ENCODE measurements at places on chromosomes 4 and X.

- DNase-seq: no peak
Measured at GRCh38 chr4:101253121-101253520, 94.2 kb downstream of the PPP3CA start.

- DNase-seq: no peak
Measured at GRCh38 chr4:178577933-178578332, 1135.7 kb upstream of the AGA start.

DNA sequence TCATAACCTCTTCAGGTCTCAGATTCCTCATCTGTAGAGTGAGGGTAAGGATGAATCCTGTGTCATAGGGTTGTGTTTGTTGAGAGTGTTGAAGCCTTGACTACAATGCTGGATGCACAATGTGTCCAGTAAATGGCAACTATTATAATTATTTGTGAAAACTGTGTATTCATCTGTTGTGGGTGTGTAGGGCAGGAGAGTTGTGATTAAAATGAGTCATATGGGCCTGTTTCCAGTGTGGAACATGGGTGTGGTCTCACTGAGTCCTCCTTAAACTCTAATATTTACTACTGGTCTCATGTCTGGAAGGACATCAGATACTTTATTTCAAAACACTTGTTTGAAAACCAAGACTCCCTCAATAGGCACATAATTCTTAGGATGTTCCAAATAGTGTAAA is 208.5 kb upstream of the CASK start:
- DNase-seq: no peak

DNA sequence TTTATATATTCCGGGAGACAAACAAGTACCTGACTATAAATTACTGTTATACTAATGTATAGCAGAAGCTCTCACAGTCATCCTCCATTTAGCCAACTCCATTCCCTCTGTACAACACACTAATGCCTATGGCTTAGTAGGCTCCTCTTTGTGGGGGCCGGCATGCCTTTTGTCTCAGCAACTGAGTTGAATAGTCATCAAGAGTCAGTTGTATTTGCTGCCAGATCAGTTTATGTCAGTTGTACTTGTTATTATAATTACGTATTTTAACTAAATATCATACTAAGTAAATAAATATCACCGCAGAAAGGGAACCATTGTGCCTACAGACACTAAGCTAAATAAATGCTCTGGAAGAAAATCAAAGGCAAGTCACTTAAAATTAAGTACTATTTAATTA is 9.9 kb downstream of the PRMT9 start:
- no peak for DNase-seq

GRCh38 chr4:129926936-129927335 is 831.0 kb downstream of the C4orf33 start:
- peak; percentile 13 for DNase-seq

DNA sequence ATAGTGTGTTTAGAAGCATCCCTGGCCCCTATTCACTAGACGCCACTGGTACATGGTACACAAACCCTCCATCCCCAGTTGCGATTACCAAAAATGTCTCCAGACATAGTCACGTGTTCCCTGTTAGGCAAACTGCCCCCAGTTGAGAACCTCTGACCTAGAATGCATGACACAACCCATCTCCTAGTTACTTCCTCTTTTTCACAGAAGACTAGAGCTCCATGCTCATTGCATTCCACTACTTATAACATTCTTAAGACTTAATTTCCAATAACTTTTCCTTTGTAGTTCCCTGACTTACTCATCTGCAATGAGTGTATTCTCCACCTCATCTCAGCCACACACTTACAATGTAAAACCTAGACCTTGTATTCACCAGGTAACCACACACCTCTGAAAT is 68.6 kb downstream of the PRSS12 start:
- no peak for DNase-seq

- DNase-seq: no peak
Measured at GRCh38 chr4:1975391-1975801, 33.4 kb downstream of the NELFA start.

DNA sequence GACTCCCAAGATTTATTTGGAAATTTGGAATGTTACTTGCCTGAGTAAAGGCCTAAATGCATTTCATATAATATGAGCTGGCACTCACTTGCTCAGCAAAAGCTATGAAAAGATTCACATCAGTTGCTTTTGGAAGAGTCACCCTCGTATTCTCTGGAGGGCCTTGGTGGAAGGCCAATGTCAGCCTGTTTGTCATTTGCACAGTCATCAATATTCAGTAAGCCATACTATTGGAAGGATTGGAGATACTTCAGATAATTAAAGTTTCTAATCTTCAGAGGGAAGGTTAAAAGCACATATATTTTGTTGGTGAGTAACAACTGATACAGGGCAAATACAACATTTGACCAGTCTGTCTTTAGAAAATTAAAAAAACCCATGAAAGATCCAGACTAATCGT is 36.6 kb downstream of the VCX3A start:
- no peak for DNase-seq

- DNase-seq: no peak
Measured at GRCh38 chrX:17944833-17945497, 83.9 kb upstream of the RAI2 start.

GRCh38 chr4:139176302-139177048 is 543 bp downstream of the ELF2 start:
- peak; percentile 93 for DNase-seq

- DNase-seq: peak; percentile 86
Measured at GRCh38 chr4:147801820-147802219, 69.9 kb downstream of the ARHGAP10 start.

GRCh38 chrX:43592597-43592996 is 63.5 kb upstream of the MAOA start:
- DNase-seq: no peak

- no peak for DNase-seq
Measured at GRCh38 chr4:44869985-44870384, 143.6 kb upstream of the GNPDA2 start.

DNA sequence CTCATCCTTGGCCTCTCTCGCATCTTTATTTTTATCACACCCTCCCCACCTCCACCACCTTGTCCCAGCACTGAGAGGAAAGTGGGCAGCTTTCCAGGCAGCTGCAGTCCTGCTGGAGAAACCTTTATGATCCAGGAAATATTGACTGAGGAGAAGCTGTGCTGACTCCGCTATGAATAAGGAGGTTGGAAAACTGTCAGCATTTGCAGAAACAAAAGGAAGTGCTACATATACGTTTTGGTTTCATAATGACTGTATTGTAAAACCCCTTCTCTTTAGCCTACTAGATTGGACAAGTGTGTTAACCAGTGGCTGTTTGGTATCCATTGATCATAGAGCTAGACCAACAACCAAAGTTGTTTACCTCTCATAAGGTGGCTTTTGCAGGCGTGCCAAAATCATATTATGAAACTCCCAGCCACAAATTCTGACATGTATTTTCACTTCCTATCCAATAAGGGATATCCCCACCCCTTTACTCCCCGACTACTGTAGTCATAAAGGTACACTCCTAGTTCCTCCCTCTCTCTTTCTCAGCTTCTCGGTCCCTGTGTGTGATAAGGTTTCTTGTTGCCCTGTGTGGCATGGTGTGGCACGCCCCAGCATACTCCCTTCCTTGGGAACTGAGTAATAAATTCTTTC is 88.4 kb downstream of the GPR143 start:
- DNase-seq: no peak

- DNase-seq: peak; percentile 76
Measured at GRCh38 chr4:159048166-159048886, 54.6 kb upstream of the RAPGEF2 start.

DNA sequence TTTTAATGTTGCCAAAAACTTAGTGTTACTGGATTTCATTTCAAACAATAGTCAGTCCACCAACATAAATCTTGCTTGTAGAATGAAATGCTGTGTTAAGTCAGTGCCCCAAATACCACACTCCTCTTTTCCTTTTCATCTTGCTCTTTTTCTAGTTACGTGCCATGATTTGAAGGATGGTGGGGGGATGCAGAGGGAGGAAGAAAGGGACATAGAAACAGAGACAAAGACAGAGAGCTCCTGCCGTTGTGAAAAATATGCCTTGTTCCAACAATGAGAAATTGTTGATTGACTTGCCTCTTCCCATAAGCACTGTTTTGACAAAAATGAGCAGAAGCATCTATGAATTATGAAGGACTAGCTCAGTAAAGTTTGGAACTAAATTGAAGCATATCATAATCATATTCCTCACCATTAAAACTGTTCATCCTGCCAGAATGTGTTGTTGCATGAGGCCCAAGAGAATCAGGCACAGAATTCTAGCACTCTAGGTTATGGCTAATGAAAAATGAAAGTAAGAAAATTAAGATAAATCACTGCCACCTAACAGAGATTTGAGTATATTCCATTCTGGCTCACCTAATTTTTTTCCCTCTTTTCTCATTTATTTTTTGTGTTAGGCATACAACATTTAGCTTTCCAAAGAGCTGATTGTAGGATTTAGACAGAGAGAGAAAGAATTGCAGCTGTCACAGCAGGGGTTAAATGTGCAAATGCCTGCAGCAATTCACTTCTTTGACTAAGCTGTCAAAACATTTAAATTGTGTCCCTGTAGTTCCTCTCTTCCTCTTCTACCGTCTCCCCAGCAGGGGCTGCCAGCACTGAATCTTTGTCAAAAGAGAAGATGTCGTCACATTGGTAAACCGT is 111.6 kb upstream of the PTPN13 start:
- peak; percentile 92 for DNase-seq

- no peak for DNase-seq
Measured at GRCh38 chr4:78288327-78288726, 231.2 kb downstream of the FRAS1 start.

- peak; percentile 40 for DNase-seq
Measured at GRCh38 chrX:153669174-153669890, 4.3 kb downstream of the PNCK start.

DNA sequence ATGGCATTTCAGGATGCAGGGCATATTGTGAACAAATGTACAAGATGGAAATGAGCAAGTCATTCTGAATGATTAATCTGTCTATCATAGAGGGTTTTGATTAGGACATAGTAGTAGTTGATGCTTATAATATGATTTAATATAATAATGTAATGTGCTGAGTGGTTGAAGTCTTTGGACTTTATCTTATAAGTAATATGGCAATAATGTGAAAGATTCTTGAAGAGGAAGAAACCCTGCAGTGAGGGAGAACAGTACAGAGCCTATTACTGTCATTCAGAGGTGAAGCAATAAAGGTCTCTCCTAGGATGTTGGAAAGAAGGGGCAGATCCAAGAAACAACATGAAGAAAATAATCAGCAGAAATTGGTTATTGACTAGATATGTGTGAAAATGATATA is 16.6 kb downstream of the NFKB1 start:
- DNase-seq: no peak

- DNase-seq: no peak
Measured at GRCh38 chrX:41870719-41871151, 52.6 kb downstream of the CASK start.

DNA sequence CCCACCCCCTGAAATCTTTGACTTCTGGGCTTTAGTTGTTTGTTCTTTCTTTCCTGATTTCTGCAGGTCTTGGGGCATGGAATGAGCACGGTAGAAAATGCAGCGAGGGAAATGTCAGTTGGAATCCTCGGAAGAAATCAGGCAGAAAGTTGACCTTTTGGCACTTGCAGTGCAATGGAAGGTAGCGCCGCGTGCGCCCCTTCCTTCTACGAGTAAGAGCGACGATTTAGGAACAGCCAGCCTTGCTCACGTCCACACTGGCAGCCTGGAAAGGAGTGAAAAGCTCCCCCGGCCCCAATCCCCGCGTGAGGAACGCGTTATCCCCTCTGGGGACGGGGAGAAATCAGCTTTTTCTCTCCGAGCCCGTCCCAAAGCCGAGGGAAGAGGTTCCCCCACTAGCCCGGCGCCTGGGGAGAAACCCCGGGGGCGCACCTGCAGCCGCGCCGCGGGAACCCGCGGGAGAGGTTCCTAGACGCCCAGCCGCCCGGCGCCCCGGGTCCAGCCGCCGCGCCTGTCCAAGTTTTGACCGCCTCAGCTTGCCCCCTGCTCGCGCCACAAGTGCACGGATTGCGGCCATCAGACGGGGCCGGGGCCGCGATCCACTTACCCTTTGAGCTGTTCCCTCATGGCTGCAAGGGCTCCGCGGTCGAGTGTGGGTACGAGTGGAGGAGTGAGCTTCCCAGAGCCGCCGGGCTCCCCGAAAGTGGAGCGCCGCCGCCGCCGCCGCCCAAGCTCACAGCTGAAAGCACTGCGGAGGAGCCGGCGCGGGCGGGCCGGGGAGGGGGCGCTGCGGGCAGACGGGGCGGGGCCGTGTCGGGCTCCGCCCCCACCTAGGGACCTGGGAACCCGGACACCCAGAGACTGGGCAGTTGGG is 194.6 kb upstream of the FTHL17 start:
- peak; percentile 69 for DNase-seq

DNA sequence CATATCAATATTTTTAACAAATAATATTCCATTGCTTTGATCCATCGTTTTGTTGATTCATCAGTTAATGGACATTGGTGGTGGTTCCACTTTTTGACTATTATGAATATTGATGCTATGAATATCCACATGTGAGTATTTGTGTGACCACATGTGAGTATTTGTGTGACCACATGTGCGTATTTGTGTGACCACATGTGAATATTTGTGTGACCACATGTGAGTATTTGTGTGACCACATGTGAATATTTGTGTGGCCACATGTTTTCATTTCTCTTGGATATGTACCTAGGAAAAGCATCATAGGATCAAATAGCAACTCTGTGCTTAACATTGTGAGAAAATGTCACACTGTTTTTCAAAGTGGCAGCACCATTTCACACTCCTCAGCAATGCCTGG is 433.6 kb upstream of the FRG1 start:
- no peak for DNase-seq

- DNase-seq: no peak
Measured at GRCh38 chr4:25043548-25043947, 12.8 kb upstream of the LGI2 start.

- DNase-seq: no peak
Measured at GRCh38 chr4:89070041-89070440, 13.1 kb upstream of the FAM13A start.
